Mammary microvascular endothelial cell (primary cell): ENCODE measurements at places on chromosomes 2 and 18. TPM values are rescaled to one million over a fixed set of nuclear protein-coding genes. Genes with fewer than 3 reads are reported as not detected.

Gene AKAIN1
- total RNA-seq: not detected in 2 replicates

Gene HK2
- 4.0 and 4.8 TPM in 2 replicates for total RNA-seq

Gene RAD51AP2
- not detected in 2 replicates for total RNA-seq

Gene POTEI
- 0.05 and 0.07 TPM in 2 replicates for total RNA-seq

Gene AMMECR1L
- 10.1 and 10.9 TPM in 2 replicates for total RNA-seq

Gene FAM110C
- total RNA-seq: not detected in 2 replicates

Gene AFF3
- 0.49 and 0.80 TPM in 2 replicates for total RNA-seq
